CD4-positive, alpha-beta T cell treated with Interleukin-2 at 100 ng/mL for 4 hours (primary cell): ENCODE measurements at places on chromosomes 11 and 22.

GRCh38 chr22:22887621-22888503 lies at the start of gene IGLL5:
IGLL5 (plus strand) TSS chr22:22887816; CDS start chr22:22888054, 238 bp downstream.
- no peak for DNase-seq

DNA sequence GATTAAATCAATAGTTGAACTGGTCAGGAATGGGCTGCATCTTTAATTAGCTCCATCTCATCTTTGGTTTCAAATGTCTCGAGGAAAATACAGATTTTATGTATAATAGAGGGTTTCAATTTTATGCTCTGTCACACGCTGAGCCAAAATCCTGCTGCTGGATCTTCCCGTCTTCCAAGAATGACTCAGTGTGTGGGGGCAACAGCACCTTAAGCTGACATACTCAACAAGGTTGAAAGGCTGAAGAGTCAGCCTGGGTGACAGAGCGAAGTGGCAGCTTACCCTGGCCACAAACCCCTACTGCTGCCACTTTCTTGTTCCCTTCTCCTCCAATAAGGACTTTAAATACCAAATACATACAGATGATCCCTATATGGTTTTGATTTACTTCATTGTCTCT lies 9.0 kb upstream of the PCF11 start:
- DNase-seq = no peak

- peak; percentile 20 for DNase-seq
Measured at GRCh38 chr22:47213571-47214230, 451.3 kb downstream of the TBC1D22A start.

- DNase-seq = no peak
Measured at GRCh38 chr11:41201156-41201555, 258.3 kb downstream of the LRRC4C start.

GRCh38 chr11:28268925-28269324 lies 160.7 kb downstream of the METTL15 start:
- no peak for DNase-seq

- no peak for DNase-seq
Measured at GRCh38 chr11:44833877-44834452, 107.2 kb downstream of the TSPAN18 start.

- peak; percentile 48 for DNase-seq
Measured at GRCh38 chr11:35139722-35140282, 831 bp downstream of the CD44 start.

GRCh38 chr11:31069447-31070205 lies 299.9 kb downstream of the DCDC1 start:
- no peak for DNase-seq

- no peak for DNase-seq
Measured at GRCh38 chr22:24384131-24384530, 43.3 kb upstream of the ADORA2A start.

DNA sequence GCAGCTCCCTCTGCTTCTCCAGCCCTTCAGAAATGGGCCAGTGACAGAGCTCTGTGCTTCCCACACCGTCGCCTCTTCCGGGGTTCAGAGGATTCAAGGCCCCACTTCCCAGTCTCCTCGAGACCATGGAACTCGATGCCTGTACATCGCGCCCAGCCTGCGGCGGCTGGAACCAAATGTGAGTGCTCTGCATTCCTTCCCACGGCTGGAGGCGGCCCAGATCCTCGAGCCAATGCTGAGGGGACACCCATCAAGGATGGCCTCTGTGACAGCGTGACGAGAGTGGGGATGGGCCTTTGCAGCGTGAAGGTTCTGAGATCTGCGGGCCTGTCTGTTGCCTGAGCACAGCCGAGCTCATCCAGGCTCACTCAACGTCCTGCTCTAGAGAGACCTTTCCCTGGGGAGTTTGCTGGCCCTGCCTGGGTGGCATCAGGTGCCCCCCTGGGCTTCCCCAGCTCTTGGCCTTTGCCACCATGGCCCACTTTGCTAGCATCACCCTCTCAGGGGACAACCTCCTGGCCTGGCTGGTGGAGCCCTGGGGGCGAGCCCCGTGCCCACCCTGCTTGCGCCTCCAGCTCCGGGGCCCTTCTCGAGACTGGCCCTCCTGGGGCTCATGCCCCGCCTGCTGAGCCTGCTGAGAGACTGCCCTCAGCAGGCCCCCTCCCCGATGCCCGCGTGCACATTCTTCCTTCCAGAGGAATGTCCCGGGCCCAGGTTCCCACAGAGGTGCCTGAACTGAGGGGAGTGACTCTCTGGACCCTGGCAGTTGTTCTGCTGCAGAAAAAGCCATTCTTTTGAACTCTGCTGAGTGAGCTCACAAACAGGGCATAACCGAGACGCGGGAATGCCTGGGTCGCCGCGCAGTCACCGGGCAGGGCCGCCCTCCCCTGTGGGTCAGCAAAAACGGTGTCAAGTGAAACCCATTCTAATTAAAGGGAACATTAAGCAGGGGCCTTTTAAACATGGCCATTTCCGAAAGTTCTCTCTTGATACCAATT lies 7.3 kb upstream of the MYEOV start:
- DNase-seq = no peak

DNA sequence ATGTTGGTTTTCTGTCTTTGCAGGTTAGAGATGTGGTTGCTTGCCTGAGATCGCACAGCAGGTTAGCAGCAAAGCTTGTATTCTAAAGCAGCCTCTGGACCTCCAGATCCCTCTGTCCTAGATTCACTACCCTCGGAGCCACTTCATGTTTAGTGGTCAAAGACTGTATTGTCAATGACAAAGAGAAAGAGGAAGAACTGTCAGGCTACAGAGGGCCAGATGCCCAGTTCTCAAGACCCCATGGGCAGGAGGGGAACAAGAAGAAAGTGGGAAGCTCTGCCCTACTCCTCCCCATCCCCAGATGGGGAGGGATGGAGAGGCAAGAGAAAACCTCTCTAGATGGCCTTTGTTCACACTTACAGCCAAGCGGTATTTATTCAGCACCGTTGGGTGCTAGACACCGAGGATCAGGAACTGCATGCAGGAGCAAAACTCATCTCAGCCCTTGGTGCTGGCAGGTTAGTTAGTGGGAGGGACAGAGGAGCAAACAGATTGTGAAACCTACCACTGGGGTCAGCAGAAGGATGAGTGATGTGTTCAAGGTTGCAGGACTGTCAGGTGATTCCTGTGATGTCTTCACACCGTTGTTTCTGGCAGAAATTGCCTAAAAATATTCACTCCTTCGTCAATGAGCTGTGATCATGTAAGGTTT lies 38.3 kb upstream of the PTPRJ start:
- no peak for DNase-seq

- DNase-seq = peak; percentile 34
Measured at GRCh38 chr11:111938687-111939160, 1.6 kb downstream of the DIXDC1 start.

- DNase-seq = no peak
Measured at GRCh38 chr11:96620464-96621044, 230.7 kb downstream of the JRKL start.

- no peak for DNase-seq
Measured at GRCh38 chr11:13594044-13594443, 74.4 kb upstream of the FAR1 start.

DNA sequence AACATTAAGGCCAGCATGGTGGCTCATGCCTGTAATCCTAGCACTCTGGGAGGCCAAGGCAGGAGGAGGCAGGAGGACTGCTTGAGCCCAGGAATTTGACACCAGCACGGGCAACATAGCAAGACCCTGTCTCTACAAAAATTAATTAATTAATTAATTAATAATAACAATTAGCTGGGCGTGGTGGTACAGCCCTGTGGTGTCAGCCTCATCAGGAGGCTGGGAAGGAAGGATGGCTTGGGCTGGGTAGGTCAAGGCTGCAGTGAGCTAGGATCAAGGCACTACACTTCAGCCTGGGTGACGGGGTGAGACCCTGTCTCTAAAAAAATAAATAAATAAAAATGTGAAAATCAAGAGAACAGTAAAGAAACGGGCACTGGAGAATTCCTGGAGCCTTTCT lies 1.4 kb downstream of the ARFGAP3 start:
- no peak for DNase-seq

DNA sequence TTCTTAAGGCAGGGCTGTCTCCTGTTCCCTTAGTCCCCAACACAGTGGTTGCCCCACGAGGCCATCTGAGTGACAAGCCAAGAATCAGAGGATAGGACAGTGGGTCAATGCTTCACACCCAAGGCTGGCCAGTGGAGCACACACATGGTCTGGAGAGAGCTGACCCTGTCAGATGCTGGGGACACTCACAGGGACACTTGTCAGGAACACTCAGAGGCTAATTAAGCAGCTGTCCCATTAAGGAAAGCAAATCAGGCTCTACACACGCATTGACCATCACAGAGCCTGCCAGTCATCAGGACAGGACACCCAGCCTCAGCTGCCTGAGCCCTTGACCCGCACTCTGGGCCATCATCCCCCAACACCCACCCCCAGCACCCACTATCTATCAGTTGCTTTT lies 18.2 kb downstream of the GDPD5 start:
- no peak for DNase-seq

GRCh38 chr11:77302752-77303151 lies 1.3 kb upstream of the GDPD4 start:
- DNase-seq = no peak

DNA sequence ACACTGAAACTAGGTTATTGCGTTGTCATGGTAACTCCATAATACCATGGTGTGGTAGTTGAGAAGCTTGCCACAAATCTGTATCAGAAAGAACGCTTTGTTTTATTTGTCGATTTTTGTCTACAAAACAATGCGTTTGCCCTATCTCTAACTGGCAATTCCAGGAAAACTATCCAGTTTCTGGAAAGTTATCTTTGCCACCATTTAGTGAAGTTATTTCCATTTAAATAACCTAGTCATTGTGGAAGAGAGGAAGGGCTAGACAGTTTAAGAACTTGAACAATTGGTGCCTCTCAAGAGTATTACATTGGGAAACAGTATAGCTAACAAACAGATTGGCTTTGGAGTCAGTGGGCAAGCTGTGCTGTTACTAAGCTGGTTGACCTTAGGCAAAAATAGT lies 7.9 kb downstream of the HSD17B12 start:
- DNase-seq = no peak

GRCh38 chr22:43401661-43402060 lies 10.2 kb upstream of the MPPED1 start:
- DNase-seq = no peak

- no peak for DNase-seq
Measured at GRCh38 chr22:46799626-46800025, 37.2 kb downstream of the TBC1D22A start.

DNA sequence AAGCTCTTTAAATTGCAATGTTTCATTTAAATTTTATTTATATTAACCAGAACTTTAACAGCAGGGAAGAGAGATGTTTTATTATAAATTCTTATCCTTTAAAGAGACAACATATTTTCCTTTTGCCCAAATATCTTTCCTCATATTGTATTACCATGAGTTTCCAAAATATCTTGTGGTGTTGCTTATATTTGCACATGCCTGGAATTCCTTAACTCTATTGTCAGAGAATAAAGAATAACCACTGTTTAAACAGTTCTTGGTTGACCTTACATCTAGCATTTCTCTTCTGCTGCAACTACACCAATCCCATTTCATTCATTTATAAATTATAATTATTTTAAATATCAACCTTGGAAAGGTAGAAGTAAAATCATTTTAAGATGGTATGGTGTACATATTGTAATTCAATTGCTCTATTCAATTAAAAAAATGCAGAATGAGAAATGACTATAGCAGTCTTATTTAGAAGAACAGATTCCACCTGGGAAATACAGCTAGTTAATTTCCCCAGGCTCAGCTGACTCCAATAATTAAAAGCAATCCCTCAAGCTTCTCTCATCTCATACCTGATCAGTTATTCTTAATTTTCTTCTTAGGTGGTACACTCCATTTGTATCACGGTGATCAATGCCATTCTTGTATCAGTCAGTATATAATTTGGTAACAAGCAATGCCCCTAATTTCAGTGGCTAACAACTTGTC lies 923.3 kb downstream of the KCNA4 start:
- DNase-seq = no peak

GRCh38 chr11:120153221-120153620 lies 15.3 kb upstream of the TRIM29 start:
- DNase-seq = no peak

GRCh38 chr22:45919504-45920286 lies 57.3 kb downstream of the WNT7B start:
- DNase-seq = no peak

DNA sequence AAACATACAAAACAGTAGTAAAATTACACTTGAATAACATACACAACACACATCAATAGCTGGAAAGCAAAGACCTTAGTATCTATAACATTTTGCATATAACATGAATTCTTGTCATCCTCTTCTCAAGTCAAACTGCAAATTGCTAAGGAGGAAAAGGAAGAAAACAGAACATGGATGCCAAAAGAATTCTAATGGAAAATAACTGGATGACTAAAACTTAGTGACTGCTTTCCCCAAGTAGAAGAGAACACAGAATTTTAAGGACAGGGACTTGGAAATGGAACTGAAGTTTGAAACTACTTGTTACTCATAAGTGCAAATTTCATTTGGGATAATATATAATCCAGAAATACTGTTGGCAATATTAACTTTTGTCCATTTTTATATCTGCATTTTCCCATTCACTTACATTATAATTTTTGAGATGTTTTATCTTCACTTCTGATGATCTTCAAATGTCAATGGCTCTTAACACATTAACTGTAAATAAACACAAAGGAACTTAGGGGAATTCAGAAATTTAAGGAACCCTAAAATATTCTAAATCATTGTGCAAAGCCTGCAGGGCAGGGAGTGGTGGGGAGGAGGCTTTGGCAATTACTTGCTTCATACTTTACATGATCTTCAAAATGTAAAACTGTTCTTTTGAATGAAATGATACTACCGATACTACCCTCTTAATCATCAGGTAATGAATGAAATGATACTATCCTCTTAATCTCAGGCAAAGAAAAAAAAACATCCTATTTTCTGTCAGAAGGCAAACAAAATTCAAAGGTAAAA lies 9.9 kb downstream of the MTMR2 start:
- no peak for DNase-seq

- no peak for DNase-seq
Measured at GRCh38 chr11:27310182-27310581, 52.8 kb downstream of the CCDC34 start.

DNA sequence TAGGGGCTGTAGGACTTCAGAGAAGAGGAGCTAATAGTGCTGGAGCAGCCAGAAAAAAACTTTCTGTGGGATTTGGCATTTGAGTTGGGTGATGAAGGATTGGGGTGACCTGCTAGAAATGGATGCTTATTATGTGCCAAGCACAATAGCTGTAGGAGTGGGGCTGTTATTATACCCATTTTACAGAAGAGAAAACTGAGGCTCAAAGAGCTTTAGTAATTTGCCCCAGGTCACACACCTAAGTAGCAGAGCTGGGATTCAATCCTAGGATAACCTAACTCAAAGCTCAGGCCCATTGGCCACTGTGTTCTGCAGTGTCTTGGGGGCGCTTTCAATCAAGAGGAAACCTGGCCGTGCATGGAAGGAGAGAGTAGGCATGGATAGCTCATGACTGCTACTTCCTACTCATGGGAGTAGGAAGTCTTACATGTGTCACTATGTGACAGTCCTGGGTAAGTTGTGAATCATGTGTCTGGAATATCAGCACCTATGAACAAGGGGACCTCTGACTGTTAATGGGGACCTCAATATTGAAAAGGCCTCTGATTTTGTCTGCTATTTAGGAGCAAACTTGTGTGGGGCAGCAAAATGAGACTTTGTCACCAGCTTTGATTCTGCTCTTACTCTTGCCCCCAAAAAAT lies 6.1 kb upstream of the ELF5 start:
- no peak for DNase-seq
